ENCODE measurements at places on chromosomes 13 and 19.

- no peak for DNase-seq
Observed at GRCh38 chr19:51147663-51148062, 5.6 kb downstream of the SIGLEC7 start.

DNA sequence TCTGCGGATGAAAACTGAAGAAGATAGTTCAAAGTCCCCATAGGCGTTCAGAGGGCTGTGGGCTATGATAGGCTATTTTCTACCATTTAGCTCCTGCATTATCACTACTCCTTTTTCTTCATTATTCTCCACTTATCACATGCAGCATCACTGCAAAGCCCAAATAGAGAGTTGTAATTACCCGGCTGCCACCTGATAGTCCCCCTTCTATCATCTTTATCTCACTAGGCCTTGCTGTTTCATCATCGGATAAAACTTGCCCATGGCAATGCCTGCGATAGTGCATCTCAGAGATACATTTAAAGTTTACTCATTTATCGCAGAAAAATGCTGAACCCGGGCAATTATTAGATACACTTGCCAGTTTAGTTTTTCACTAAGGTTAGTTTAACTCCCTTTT is 82.9 kb upstream of the SOX21 start:
- no peak for DNase-seq

- DNase-seq: no peak
Observed at GRCh38 chr19:23384166-23384565, 11.1 kb downstream of the ZNF91 start.

DNA sequence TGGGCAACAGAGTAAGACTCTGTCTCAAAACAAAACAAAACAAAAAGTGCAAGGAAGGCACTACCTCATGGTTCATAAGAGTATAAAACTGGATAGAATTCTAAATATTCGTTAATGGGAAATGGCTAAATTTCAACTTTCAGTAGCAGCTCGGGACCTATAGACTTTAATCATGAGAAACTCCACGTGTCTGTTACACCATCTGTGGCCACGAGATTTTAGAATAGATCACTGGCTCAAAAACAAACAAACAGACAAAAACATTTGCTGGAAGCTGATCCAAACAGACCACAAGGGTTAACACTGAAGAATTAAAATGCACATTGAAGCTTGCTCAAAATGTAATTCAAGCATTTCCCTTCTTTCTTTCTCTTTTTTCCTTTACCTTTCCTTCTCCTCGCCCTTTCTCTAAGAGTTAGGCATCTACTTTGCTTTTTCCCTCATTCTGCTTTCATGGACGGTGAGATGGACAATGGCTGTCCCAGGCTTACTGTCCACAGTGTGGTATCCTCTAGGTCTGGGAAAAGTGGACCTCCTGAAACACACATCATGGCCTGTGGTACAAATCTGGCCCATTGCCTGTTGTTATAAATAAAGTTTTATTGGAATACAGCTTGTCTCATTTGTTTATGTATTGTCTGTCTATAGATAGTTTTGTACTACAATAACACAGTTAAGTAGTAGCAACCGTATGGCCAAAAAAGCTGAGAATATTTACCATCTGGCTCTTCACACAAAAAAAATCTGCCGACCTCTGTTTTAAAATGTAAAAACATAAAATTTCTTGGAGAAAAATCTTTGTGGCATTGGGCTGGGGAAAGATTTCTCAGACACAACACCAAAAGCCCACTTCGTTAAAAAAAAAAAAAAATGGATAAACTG is 10.3 kb downstream of the ELAVL1 start:
- no peak for DNase-seq

DNA sequence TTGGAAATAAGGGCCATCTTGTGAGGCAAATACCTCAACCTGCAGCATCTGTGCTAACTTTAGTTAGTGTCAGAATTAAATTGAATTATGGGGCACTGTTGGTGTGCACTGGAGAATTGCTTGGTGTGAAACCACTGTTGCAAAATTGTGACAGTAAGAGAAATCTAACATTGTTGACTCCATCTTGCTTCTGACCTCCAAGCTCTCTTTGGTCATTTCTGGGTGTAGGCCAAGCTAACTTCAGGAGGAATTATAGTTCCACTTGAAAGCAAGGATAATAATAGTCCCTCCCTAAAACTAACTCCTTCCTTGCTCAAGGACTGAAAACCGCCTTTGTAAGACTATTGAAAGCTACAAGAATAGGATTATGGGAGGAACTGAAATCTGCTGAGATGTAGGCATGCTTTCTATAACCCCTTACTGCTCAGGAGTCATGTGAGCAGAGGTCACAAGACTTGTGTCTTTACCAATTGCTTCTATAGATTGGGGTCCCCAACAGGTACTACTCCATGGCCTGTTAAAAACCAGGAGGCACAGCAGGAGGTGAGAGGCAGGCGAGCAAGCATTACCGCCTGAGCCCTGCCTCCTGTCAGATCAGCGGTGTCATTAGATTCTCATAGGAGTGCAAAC is 24.9 kb upstream of the GAS6 start:
- DNase-seq: peak; percentile 55

- DNase-seq: no peak
Observed at GRCh38 chr19:42577016-42577415, 17.7 kb downstream of the CEACAM8 start.

GRCh38 chr13:52815330-52815729 is 33.1 kb downstream of the PCDH8 start:
- no peak for DNase-seq

DNA sequence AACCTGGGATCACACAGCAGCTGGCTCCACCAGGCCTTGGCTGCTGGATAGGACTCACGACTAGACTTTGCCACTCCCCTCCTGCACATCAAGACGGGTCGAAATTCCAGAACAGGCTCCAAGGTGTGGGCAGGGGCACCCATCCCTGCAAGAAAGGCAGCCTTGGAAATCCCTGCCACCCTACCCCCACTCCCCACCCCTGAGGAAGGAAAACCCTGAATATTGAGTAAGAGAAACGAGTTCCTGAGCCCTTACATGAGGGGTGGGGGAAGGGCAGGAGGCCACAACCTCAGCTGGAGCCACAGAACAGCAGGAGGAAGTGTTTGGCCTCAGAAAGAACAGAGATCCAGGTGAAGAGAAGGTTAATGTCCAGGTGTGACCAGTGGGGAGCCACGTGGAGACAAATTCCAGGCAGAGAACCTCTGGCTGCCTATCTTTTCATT is 20.1 kb downstream of the DEDD2 start:
- peak; percentile 87 for DNase-seq

- DNase-seq: peak; percentile 53
Observed at GRCh38 chr19:47445937-47446402, 25.7 kb downstream of the SLC8A2 start.

GRCh38 chr13:49116873-49117272 is 103.3 kb upstream of the MLNR start:
- no peak for DNase-seq

- no peak for DNase-seq
Observed at GRCh38 chr13:52738719-52739467, 727 bp downstream of the CNMD start.

- no peak for DNase-seq
Observed at GRCh38 chr19:29497241-29497640, 28.6 kb upstream of the VSTM2B start.

DNA sequence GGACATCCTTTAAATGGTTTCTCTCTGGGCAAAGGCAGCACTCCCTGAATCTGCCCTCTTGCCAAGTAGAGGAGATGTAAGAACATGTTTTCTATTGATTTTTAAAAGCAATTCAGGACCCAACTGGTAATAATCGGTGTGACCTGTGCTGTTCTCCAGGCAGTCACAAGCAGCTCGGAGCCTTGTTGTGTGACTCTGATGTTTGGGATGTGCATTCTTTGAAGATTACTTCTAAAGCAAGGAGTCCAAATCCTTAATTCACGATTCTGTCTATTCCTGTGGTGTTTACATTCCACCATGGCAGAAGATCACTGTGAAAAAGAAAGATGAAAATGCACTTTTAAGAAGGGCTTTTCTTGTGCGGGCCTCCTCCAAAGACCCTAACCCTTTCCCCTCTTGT is 122.3 kb upstream of the ZNF536 start:
- no peak for DNase-seq

- no peak for DNase-seq
Observed at GRCh38 chr13:67298297-67298696, 68.2 kb upstream of the PCDH9 start.

GRCh38 chr19:14505488-14506239 is 9.7 kb upstream of the GIPC1 start:
- DNase-seq: peak; percentile 25

- no peak for DNase-seq
Observed at GRCh38 chr13:101545521-101545920, 93.0 kb downstream of the ITGBL1 start.

DNA sequence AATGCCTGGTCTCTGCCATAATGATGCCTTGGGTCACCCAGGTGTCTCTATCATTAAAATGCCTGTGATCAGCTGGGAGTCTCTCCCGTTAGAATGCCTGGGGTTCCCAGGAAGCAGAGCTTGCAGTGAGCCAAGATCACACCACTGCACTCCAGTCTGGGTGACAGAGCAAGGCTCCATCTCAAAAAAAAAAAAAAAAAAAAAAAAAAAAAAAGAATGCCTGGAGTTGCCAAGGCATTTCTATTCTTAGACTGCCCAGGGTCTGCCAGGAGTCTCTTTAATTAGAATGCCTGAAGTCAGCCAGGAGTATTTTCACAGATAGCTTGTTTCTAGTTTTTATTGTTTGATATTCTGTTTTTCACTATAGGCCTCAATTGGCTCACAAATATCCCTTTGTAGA is 1552.5 kb downstream of the UQCRFS1 start:
- no peak for DNase-seq

DNA sequence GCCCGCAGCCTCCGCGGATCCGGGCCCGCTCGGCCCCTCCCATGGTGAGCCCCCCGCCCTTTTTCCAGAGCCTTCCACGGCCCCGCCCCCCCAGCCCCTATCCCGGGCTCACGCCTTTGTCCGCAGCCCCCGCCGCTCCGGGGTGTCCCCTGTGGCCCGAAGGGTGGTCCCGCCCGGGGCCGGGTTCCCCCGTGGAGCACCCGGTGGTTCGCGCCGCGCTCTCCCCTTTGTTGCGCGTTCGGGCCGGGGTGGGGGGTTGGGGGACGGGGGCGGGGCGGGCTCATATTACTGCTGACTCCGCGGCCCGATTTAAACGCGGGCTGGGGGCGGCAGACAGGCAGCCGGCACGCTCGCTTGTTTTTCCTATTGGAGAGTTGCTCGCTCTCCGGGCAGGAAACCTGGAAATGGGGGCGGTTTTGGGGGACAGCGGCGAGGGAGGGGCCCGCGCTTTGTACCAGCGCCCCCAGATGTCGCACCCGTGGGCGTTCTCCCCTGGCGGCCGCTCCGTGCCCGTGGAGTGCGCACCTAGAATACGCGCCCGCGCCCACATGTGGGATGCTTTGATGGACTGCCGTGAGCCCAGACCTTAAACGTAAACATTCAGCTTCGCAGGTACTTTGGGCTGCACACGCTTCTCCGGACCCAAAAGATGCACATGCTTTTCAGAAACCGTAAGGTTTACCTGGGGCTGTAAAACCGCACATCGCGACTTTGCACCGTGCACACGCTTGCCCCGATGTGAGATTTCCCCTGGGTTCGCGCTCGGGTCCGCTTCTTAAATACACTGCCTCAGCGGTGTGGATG is 699 bp downstream of the PTOV1 start:
- DNase-seq: no peak

DNA sequence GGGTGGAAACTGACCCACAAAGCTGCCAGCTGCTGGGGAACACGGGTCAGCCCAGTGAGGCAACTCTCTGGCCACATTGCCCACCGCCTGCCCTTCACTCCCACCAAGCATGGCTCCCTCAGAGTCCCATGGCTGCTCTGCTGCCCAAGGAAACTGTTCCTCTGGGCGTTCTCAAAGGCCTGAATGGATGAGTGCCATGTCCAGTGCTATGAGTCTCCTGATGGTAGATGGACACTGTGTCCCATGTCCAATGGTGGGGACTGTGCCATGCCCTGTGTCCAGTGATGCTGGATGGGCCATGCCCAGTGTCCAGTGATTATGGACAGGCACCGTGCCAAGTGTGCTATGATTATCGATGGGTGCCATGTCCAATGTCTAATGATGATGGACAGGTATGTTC is 88.8 kb downstream of the ANKRD10 start:
- no peak for DNase-seq

- DNase-seq: no peak
Observed at GRCh38 chr13:25415241-25415640, 43.5 kb downstream of the ATP8A2 start.

DNA sequence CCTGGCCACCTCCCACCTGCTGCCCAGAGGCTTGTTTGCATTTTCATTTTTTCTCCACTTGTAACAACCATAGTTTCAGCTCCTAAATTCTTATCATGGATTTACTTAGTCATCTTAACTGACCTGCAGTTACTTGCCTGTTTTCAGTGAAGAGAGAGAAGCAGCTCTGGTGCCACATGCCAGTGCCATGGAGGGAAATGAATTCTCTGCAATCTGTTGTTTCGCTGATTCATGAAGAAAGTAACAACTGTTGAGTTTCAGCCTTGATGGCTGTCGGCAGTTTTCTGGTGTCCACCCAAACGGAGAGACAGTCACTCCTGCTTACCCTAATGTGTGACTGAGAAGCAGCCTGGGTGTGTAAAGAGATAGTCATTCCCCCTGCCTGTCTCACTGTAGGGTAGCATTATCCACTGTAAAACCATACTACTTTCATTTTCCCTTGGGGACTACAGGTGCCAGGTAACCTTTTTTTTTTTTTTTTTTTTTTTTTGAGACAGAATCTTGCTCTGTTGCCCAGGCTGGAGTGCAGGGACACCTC is 116.1 kb downstream of the DNAJC3 start:
- no peak for DNase-seq

GRCh38 chr19:47573071-47574026 is at the start of gene ZNF541:
Gene ZNF541, minus strand, starts transcription at chr19:47573148. Its CDS starts 17,292 bp downstream, at chr19:47555856.
- DNase-seq: no peak

- DNase-seq: peak; percentile 47
Observed at GRCh38 chr13:20566468-20566897, 474 bp upstream of the IFT88 start.

GRCh38 chr13:112205990-112206389 is 139.0 kb downstream of the SOX1 start:
- DNase-seq: peak; percentile 16

GRCh38 chr19:51173681-51174080 is 31.6 kb downstream of the SIGLEC7 start:
- DNase-seq: no peak

DNA sequence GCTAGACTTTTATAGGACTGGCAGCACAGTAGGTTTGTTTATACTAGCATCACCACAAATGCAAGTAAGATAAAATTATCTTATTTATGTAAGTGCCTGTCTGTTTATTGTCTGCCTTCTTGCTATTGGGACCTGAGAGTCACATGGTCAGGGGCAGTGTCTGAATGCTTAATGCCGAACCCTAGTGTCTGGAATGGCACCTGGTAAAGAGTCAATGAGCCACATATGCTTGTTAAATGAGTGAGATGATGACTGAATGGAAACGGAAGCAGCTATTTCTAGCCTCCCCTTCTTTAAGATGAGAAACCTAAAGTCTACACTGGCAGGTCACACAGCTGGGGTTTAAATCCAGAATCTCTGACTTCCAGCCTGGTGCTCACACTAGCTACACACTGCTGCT is 92.2 kb downstream of the STOML3 start:
- no peak for DNase-seq
